Left cardiac atrium (tissue), 4 donors: ENCODE measurements at places on chromosomes 5 and 9.

DNA sequence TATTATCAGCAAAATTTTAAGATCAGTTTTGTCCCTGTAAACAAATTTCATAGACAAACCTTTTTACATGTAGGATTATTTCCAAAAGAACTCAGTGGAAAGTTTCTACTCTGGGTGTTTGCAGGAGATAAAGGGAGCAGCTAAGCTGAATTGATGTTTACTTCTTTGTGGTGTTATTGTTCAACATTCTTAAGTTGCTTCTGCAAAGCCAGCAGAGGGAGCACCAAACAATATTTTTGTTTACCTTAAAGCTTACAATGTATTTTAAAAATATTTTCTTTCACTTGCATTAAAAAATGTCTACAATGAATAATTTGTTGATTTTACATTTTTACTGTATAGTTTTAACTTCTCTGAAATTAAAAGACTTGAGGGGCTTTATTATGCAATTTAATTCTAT lies 135.4 kb downstream of the ATG10 start:
- DNase-seq = no peak

- DNase-seq = peak; percentile 81
Measured at GRCh38 chr9:134707031-134707680, 65.6 kb downstream of the COL5A1 start.

DNA sequence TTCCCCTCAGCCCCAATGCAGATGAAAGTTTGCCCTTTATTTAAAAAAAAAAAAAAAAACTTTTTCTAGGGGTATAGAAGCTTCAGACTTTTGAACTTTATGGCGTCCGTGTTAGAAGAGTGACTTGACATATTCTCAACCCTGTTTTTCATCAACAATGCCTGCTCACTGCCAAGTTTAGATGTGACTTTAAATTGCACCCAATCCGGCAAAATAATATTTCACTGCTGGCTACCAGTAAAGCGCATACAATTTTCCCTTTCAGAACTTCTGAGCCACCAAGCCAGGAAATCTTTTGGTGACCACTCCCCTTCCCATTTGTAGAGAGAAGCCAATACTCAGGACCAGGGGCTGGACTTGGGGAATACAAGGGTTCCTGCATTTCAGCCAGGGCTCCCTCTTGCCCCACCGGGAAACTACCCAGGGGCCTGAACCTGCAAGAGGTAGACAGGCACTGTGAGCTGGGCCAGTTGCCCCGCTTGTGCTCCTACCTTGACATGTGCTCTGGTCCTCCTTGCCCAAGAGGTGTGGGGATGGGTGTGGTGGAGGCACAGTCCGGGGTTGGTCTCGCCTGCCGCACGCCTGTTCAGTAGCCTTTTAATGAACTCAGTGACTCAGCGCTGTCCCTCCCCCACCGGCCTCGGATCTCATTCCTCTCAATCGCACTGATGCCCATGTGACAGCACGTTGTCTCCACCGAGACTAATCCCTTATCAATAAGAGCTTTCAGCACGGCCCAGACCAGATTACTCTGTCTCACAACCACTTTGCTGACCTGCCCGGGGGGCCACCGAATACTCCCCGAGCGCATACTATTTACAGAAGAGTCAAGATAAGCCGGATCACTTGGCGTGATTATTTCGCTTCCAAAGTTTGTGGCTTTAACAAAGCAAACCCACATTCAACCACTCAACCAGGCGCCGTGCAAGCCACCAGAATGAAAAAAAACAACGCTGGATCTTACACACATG lies 226.4 kb downstream of the DCP2 start:
- peak; percentile 87 for DNase-seq

DNA sequence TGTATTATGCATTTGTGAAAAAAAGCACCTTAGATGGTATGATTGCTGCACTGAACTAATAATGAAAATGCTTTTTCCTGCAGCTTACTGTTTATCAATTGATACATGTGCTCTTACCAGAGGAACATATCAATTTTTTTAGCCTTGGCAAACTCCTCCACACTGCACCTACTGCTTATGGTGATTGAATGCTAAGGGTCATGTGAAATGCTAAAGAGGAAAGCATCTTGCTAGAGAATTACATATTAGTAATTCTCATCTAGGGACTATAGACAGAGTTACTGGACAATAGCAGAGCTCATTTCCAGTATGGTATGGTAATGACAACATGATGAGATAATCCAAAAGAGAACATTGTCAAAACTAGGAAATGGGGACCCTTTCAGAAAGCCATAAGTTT lies 817.1 kb downstream of the CDH12 start:
- DNase-seq = no peak

DNA sequence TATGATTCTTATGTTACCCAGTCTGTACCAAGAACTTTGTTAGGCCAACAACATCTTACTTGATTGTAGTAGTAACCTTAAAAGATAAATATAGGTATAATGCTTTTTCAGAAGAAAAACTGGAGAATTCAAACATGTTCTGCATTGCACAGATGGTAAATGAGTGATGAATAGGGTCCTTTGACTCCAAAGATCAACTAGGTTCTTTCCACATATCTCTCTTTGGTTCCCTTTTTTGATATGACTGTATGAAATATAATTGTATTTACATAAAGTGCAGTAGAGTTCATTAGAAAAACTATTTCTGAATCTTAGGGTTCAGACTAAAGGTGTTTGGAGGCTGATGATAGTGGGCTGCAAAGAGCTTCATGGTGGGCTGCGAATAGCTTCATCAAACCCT lies 150.5 kb upstream of the CDKN2B start:
- DNase-seq = no peak
